ENCODE measurements at places on chromosomes 16 and 17. TPM values are rescaled to one million over a fixed set of nuclear protein-coding genes. Genes with fewer than 3 reads are reported as not detected.

MAPT gene
- not detected for polyA plus RNA-seq

SDK2 gene
- not detected for polyA plus RNA-seq

KRTAP4-6 gene
- polyA plus RNA-seq, result not detected

PRKCB gene
- polyA plus RNA-seq, result 57.4 TPM

NKD1 gene
- polyA plus RNA-seq, result 0.01 TPM

PIP4K2B gene
- 20.2 TPM for polyA plus RNA-seq

C16orf96 gene
- polyA plus RNA-seq, result not detected

KIF2B gene
- polyA plus RNA-seq, result not detected

GRAP gene
- 3.9 TPM for polyA plus RNA-seq

CDT1 gene
- 0.24 TPM for polyA plus RNA-seq

TMC6 gene
- 107 TPM for polyA plus RNA-seq
